ENCODE measurements at places on chromosomes 3 and 15.

GRCh38 chr3:172591876-172592771, 68.9 kb upstream of the TNFSF10 start:
- peak; percentile 70 for DNase-seq

DNA sequence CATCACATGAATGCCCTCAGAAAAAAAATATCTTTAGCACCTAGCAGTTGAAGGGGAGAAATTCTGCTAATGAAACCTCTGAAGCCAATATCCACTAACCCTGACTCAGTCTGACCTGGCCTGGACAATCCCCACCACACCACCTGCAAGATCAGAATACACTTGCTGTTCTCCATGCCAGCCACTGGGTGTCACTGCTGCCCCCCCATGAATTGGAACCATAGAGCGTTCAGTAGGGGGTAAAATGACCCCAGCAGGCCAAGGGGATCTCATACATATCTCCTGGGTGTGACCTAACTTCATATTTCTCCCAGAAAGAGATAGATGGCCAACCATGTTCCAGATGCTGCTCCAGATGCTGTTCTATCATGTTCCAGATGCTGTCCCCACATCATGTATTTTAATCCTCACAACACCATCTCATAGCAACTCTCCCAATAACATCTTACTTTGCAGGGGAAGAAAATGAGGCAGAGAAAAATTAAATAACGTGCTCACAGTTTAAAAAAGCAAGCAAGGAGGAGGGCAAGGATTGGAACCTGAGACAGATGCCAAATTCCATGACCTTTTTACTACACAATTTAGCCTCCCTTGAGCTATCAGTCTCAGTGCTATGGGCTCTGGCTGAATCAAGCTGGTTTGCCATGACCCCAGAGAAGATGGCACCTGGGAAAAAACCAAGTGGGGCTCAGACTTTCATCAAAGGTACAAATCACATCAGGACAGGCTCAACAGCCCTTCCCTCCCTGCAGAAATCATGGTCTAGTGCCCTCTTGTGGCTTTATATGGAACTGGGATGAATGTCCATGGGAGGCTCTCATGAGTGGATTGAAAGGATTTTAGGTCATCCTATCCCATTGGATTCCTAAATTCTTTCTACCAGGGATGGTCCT, 12.4 kb downstream of the NTRK3 start:
- DNase-seq = no peak

GRCh38 chr3:20914310-20914709, 728.3 kb upstream of the SGO1 start:
- DNase-seq = no peak

DNA sequence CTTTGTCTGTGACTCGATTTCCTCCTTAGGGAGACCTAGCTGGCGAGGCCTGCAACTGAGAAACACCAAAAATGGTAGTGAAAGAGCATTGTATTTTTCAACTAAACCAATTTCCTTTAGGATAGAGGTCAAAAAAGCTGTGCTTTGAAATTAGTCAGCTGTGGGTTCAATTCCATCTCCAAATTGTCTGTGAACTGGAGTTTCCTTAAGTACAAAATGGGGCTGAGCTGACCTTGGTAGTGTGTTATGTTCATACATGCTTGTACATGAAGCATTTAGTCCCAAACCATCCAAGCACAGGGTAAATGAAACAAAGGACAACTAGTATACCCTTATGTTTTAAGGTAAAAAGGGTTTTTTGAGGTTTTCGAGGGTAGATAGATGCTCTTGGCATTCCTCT, 99.3 kb downstream of the RARB start:
- no peak for DNase-seq

DNA sequence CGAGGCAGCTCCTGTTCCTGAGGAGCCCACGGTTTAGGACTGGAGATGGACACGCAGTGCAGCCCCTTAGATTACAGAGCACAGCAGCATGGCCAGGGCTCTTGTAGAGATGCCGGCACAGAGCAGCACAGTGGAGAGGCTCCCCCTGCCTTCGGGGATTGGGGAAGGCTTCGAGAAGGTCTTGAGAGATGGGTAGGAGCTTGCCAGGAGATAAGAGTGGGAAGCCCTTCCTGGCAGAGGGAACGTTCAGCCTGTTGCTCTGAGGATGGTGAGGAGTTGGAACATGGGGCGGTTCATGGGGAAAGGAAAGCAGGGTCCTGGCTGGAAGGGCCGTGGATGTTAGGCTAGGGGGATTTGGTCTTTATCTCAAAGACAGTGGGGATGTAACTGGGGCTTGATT, 10.0 kb downstream of the EPB42 start:
- no peak for DNase-seq
